Activated T-helper 17 cell treated with anti-CD3 and anti-CD28 coated beads, Interleukin-2, amount 50 U/mL, for 72 hours (primary cell): ENCODE measurements at places on chromosomes 2 and 18. TPM values are rescaled to one million over a fixed set of nuclear protein-coding genes. Genes with fewer than 3 reads are reported as not detected.

M1AP gene
- total RNA-seq, result not detected

MEP1B gene
- 0.13 TPM for total RNA-seq

COL4A3 gene
- total RNA-seq, result 0.35 TPM

NOSTRIN gene
- not detected for total RNA-seq

GAREM1 gene
- total RNA-seq, result 0.32 TPM

LIMS3 gene
- total RNA-seq, result 0.65 TPM

DNA sequence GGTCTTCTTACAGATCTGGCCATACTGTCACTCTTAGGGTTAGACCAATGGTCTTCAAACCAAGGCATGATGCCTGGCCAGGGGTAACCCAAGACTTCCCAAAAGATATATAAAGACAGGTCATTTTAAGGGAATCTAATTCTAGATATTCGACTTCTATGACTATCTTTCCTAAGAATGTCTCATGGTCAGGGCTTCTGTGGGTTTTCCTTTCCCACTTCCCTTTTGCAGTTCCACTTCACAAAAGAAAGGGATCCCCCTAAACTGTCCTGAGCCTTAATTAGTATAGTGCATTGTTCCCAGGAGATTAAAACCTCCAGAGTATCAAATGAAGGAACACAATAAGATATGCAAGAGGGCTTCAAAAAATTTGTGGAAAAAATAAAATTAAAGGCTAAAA is 223.6 kb upstream of the SIX2 start:
- no peak for ATAC-seq

DNA sequence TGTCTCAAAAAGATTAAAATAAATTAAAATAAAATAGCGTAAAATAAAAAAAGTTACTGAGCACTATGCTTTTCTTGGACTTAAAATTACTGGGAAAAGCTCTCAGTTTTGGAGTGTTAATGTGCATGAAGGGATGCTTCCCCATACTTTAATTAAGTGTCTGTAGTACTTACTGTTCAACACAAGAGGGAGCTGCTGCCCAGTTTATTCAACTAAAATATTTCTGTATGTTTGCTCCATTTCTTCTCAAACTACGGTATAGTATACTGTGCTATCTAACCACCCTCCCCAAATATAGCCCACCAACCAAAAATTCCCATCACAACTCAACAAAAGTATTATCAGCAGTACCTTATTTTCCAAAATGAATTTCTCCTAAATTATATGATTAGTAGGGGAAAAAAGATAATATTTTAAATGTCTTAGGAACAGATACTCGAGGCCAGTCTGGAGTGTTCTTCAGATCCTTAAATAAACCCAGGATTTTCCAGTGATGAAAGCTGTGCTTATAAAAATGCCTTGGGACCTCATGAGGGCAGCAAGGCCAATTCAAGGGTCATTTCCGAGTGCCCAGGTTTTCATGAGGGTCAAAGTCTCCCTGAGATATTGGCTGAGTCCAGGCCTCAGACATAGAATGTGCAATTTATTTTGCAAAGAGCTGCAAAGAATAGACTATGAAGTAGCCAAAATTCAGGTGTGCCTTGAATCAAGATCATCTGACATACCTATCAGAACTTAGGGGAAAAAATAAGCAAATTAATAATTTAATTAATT is 64.1 kb downstream of the CHRNA1 start:
- ATAC-seq, result peak; percentile 63

DNA sequence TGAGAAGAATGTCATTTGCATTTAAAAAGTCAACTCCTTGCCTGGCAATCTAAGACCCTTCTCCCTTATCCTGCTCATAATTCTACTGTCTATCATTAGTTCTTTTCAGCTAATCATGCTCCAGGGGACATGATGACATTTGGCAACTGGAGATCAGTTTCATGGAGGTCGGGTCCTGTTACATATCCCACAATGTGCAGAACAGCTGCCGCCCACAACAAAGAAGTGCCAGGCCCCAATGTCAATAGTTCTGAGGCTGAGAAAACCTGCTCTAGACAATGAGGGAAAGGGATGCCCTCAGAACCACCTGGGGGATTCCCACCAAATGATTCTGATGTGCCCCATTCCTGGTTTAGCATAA is 53.4 kb upstream of the IL1RL1 start:
- ATAC-seq, result peak; percentile 10

DNA sequence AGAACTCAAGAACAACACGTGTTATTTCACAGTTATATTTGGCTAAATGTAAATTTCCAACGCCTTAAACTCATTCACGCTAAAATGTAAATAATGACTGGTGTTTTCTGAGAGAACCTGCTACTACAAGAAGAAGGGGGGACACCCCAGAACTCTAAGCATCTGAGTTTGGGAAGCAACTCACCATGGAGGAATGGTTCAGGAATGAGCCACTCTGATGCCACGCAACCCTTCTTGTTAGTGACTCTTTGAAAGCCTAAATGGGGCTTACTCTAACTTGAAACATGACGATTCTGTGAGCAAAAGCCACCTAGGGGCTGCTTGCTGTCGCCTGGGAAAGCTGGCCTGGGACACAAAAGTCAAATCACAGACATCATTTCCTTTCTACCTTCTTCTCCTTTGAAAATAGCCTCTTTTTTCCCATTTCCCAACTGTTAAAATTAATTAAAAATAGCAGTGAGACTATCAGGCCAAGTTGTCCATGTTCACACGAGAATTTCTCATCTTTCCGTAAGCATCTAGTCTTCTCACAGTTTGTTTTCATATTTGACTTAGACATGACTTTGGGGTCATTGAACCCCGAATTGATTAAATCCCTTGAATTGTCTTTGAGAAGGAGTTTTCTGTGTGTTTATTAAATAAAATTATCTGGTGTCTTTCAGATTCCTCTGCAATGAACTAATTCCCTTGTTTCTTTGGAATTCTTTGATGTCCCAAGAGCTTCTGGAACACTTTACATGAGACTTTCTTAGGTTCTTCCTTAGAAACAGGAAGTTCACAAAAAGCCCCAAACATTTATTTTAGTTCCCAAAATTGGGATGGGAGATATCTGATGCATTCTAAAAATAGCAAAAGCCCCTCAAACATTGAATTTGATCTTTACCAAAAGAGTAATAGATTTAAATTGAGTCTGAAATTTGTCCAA is 75.5 kb upstream of the CABLES1 start:
- ATAC-seq, result no peak

DNA sequence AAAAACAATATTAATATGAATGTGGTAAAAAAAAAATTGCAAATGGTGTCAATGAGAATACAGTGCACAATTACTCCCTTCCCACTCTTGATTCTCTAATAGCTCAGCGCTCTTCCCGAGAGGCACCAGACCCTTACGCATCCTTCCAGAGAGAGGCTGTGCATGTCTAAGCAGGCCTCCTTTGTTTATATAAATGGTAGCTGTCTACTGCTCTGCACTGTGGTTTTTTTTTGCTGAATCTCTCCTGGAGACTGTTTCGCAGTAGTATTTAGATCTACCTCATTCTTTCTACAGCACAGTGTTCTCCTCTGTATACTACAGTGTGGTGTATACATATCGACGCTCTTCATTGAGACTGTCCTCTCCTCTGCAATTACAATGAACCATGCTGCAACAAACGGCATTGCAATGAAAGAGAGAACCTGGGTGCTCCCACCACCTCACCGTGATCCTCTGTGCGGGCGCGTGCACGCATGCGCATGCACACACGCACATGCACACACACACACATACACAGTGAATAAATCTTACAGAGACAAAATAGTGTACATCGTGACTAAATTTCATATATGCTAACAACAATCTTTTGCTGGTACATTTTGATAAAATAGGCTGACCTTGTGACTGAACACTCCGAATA is 19.4 kb downstream of the SEPTIN10 start:
- no peak for ATAC-seq

DNA sequence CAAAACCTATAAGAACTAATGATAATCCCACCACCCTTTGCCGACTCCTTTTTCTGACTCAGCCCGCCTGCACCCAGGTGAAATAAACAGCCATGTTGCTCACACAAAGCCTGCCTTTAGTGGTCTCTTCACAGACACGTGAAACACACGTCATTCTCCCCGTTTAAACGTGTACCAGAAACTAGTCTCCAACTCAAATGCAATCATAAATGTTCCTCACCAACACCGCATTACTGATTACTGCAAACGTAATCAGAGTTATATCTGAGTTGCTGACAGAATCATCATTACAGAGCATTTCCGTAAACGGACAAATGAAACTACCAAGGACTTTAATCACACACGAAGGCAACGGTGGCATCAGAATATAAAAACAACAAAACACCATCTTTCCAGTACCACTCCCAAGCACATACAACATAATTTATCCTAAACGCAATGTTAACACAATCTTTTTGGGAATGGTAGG is 1.9 kb downstream of the CLK1 start:
- ATAC-seq, result peak; percentile 72

GRCh38 chr2:144324446-144325045 is 195.4 kb downstream of the ZEB2 start:
- peak; percentile 75 for ATAC-seq

- no peak for ATAC-seq
These were observed 35.4 kb downstream of the BARD1 start for GRCh38 chr2:214774108-214774507.

GRCh38 chr2:159326569-159327255 is 40.2 kb upstream of the WDSUB1 start:
- no peak for ATAC-seq
